ENCODE measurements at places on chromosomes 1 and 21.

- no peak for DNase-seq
These were observed 23.9 kb upstream of the SPATA6 start for GRCh38 chr1:48495911-48496310.

GRCh38 chr1:89943846-89944781, 50.8 kb upstream of the ZNF326 start:
- DNase-seq, result no peak

- no peak for DNase-seq
These were observed 46.3 kb downstream of the COL18A1 start for GRCh38 chr21:45451091-45451740.

DNA sequence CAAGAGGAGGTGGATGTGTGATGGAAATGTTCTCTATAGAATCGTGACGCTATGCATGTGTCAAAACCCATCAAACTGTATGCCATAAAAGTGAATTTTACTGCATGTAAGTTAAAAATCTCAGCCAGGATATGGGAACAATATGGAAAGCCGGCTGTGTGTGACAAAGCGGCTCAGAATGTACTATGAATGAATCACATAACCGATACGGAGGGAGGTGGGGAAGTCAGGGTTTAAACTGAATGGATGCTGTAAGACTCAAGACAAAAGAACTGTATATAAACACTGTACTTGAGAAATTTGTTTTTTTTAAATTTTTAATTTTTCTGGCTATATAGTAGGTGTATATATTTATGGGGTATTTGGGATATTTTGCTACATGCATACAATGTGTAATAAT, 111.6 kb upstream of the PDE4B start:
- DNase-seq, result no peak

GRCh38 chr1:12488666-12489354, 129.2 kb downstream of the DHRS3 start:
- DNase-seq, result no peak

GRCh38 chr1:11940260-11940921, 5.9 kb downstream of the PLOD1 start:
- DNase-seq, result no peak

DNA sequence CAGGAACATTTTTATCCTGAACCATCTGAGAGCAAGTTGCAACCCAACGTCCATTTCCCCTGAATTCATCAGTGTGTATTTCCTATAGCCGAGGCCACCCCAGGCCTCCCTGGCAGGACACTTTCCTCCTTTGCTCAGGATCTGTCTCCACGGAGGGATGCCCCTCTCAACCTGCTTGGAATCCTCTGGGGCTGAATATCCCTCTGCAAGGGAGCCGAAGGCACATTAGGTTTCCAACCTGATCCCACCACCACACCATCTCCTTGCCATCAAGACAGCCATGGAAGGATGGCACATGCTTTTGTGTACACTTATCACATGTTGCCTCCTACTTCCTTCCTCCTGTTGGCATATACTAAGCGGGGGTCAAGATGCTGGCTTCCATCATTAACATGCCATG, 74.8 kb upstream of the EDN2 start:
- DNase-seq, result no peak

DNA sequence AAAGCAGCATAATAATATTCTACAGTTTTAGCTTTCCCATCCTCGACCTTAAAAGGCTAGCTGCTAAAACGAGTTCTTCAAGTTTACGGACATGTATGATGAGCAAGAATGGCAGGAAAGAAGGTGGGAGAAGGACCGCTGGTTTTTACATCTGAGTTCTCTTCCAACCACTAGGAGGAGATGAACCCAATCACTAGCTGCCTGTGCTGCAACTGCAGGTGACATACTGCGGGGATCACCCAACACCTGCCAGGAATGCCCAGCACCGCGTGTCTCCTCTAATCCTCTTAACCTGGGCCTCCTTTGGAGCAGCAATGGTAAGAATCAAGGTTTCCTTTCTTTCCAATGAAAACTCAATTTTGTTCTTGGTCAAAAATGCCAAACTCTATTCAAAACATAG, 23.5 kb downstream of the TOR3A start:
- DNase-seq, result no peak

DNA sequence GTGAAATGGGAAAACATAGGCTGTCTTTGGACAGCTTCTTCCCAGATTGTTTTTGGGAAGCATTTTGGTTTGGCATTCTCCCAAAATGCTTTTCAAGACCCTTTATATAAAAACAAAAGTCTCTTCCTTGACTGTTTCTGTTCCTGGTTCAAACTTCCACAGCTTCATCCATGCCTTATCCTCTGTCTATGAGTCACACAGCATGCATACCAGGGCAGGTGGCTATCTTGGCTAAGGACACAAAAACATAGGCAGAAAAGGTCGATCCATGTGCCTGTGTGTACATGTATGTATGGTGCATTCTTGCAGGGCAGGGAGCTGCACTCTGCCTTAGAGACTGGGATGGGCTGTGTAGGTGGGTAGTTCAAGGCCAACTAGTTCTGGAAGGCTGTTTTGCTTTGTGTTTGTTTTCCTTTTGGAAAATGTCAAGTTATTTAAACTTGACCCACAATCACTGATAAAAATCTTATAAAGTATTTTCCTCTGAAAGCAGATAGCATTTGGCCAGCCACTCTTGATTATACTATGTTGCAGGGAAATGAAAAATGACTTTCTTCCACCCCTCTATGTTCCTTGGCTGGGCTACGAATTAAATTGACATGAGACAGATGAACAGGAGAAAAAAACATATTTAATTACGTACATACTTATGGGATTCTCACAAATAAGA, 437.0 kb downstream of the SIPA1L2 start:
- DNase-seq, result no peak

- no peak for DNase-seq
These were observed 83.2 kb downstream of the RGL1 start for GRCh38 chr1:183887826-183888819.

GRCh38 chr1:57122031-57122430, 156.2 kb upstream of the C8B start:
- no peak for DNase-seq

DNA sequence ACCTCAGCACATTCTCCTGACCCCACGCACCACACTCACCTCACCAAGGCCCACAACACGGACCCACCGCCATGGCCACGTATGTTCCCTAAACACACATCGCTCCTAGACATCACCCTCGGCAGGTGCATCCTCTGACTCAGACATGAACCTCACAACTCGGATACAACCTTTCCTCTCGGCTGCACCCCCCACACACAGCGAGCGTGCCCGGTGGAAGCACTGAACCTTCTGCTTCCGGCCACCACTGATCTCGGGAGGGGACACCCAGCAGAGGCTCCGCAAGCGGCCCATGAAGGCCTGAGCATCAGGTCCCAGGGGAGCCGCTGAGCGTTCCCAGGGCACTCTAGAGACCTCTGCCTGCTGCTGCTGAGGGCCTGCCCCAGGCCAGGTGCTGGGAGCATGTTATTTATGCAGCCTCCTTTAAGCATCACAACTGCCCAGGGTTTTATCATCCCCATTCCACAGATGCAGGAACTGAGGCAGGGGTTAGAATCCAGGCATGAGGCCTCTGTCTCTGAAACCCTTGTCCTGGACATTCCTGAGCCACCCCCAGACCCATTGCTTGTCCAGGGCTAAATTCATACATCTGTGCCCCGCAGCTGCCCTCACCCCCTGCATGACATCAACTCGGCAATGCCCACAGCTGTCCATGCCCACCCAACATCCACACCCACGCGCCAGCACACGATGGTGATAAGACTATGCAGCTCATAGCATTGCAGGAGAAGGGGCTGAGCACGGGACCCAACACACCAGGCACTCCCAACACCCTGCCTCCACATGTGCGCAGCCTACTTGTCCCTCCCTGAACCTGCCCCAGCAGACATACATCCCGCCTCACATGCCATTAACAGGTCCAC, 27.0 kb downstream of the SDC3 start:
- DNase-seq, result no peak

DNA sequence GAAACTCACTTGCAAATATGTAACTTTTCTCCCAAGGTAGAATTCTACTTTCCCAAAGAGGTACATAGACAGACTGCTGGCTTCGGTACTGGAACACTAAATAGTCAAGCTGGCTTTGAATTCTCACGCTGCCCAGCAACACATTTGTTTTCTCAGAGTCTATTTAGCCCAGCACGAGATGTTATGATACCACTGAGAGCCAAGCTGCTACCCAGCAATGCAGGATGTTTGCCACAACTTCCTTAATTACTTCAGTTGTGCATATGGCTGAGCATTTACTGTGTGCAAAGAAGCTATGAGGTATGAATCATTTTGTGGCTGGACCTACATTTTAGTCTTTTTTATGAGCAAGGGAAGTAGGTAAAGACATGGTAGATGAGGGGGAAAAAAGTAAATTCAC, 793.2 kb downstream of the PLA2G4A start:
- DNase-seq, result no peak

Measured in inflammatory macrophage treated with lipopolysaccharide for 4 hours (primary cell).